MG63 (cell line): ENCODE measurements at places on chromosomes 7 and 10. TPM values are rescaled to one million over a fixed set of nuclear protein-coding genes. Genes with fewer than 3 reads are reported as not detected.

DNA sequence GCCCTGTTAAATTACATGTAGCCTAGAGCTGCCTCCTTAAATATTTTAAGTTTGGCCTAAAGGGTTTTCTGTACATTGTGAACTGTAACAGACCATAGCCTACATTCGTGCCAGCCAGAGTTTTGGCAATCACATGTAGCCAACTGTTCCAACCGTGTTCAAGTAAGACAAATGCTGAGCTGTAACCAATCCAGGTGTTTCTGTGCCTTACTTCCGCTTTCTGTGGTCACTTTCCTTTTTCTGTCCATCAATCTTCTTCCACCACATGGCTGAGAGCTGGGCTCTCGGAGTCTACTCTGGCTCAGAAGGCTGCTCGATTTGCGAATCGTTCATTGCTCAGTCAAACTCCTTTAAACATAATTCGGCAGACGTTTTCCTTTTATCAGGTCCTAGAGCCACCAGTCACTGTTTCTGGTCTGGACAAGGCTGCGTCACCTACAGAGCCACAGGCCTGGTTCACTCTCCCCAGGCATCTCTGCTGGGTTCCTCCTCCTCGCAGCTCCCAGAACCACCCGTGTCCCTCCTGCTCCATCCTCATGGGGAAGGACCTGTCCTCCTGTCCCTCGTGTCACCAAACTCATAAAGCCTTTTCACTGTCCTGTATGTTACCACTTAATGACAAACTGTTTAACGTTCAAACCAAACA lies 158.0 kb upstream of the RHEB start:
- DNase-seq: no peak

ELMO1 gene
- not detected in 2 replicates for total RNA-seq

GRCh38 chr10:18099415-18099814 lies 40.8 kb upstream of the CACNB2 start:
- DNase-seq: no peak

ASAH2 gene
- 0.22 and 0.76 TPM in 2 replicates for total RNA-seq

GGCT gene
- 49.3 and 143 TPM in 2 replicates for total RNA-seq

UCMA gene
- not detected in 2 replicates for total RNA-seq

DNA sequence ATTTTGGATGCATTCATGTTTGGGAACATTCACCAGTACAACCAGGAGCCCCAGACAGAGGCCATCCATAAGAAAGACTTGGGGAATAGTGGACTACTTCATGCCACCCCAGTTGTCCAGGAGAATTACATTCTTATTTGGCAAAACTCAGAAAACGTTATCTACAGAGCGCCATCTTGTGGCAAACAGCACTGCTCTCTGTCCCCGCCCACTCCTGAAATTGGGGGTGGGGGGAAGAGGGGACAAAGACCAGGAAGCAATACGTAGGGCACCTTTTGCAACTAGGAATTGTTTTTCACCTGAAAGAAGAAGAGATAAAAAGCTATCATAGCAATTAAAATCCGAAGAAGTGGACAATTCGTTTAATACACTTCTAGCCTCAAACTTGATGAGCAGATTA lies 134.6 kb upstream of the MGMT start:
- peak; percentile 7 for DNase-seq

DNA sequence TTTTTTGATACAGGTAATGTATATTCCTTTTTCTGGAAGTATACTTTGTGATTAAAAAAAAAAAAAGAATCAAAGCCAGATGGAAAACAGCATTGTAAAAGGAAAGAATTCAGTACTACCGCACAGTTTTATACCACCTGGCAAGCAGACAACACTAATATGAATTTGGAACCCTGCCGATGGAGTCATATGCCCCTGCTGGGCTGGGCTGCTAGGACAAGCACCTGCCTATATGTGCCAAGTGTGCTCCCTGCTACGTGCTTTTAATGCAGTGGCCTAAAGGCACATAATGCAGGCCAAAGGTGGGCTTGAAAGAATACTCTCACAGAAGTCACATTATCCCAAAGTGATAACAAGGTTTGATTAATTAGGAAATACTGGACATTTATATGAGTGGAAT lies 29.8 kb upstream of the WAC start:
- DNase-seq: peak; percentile 75

FAM25G gene
- not detected in 2 replicates for total RNA-seq

- peak; percentile 93 for DNase-seq
Measured at GRCh38 chr10:70132098-70133029, at the start of gene AIFM2. Gene AIFM2, minus strand, starts transcription at chr10:70132825. Its CDS starts 8,741 bp downstream, at chr10:70124084.

BLNK gene
- not detected in 2 replicates for total RNA-seq

PIP gene
- not detected in 2 replicates for total RNA-seq

DNA sequence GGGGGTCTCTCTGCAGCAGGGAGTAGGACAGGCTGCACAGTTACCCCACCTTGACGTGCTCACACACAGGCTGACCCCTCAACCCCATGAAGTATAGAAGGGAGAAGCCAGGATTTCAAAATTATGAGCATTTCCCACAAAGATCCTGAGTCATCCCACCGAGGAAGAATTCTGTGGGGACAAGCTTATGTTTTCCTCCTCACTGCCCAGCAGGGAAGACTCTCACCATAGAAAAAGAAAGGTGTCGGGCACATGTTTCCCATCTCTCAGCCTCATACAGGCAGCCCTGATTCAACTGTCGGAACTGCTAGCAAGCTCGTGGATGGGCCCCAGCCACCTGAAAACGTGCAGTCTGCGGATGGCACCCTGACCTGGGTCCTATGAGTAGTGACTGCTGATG lies 499.7 kb upstream of the MKI67 start:
- no peak for DNase-seq

ST7 gene
- total RNA-seq: 13.7 and 14.4 TPM in 2 replicates

DNA sequence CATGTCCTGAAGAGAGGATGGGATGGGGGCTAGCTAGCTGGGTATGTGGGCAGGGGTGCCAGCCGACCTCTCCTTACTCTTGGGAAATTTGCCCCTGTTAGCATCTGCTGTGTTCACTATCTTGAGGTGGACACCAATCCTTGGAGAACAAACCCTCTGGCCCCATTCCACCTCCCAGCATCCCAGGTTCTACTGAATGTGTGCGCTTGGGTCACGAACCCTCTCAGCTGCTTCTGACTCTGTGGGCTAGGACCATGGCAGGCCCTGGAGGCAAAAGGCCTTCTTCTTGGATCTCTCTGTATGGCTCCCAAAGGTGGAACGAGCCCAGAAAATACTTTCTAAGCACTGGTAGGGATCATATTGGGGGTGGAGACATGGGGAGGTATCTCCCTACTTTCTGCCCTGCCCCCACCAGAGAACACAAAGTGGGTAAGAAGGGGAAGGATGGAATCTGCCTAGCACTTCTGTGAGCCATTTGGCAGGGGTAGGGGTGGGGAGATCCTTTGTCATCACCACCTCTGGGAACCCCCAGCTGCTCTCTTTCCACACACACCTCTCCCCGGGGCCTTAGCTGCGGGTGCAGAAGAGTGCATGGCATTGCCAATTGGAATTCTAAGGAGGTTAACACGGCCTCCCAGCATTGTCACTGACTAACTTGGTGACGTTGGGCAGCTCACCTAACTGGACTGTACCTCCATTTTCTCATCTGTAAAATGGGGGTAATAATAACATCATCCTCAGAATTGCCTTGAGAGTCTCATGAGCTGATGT lies 7.7 kb downstream of the UNC5B start:
- no peak for DNase-seq

SKIDA1 gene
- 2.0 and 3.1 TPM in 2 replicates for total RNA-seq

DNA sequence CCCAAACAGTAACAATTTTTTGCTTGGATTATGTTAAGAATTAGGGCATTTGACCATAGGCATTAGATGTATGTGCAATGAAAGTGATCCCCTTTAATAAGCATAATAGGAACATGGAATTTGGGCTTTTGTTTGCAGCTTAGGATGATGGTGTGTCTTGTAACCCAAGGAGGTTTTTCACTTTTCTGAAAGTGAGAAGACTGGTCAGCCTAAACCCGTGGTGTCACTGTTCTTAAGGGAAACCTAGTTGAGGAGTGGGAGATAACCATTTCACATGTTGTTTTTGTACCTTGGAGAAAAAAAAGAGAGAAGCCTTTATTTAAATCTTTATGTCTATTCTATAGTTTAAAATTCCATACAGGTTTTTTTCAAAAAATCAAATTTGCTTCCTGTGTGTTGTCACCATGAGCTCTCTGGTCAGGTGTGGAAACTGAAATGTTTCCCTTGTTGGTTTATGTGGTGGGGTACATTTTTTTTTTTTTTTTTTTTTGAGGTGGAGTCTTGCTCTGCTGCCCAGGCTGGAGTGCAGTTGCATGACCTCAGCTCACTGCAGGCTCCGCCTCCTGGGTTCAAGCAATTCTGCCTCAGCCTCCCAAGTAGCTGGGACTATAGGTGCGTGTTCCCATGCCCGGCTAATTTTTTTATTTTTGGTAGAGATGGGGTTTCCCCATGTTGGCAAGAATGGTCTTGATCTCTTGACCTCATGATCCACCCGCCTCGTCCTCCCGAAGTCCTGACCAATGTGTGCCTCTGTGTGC lies 7.7 kb downstream of the CCM2 start:
- DNase-seq: no peak

MCM10 gene
- 16.3 and 27.8 TPM in 2 replicates for total RNA-seq

OGDHL gene
- 0.16 TPM in 1 of 2 replicates, not detected in the other for total RNA-seq

GRCh38 chr7:98569691-98570337 lies 47.3 kb upstream of the NPTX2 start:
- DNase-seq: no peak

DNA sequence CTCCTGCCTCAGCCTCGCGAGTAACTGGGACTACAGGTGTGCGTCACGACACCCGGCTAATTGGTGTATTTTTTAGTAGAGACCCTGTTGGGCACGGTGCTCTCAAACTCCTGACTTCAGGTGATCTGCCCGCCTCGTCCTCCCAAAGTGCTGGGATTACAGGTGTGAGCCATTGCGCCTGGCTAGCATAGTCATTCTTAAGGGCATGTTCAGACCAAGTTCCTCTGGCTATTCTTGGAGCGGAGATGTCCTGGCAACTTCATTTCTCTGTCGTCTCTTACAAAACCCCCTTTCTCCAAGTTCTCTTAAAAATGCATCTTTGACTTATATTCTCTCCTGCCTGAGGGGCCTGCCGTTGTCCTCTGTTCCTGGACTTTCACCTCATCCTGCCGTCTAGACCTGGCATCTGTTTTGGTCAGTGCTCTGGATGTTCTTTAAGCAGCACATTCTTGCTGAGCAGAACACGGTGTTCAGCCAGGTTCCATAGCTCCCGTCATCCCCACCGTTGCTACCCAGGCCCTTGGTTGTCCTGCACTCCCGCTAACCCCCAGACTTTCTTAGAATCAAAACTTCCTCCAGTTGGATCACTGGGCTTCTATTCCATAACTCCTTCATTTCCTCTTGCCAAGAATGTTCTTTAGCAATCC lies 509.9 kb upstream of the GALNT17 start:
- no peak for DNase-seq

- no peak for DNase-seq
Measured at GRCh38 chr10:36469585-36469984, 655.8 kb upstream of the ANKRD30A start.

DNA sequence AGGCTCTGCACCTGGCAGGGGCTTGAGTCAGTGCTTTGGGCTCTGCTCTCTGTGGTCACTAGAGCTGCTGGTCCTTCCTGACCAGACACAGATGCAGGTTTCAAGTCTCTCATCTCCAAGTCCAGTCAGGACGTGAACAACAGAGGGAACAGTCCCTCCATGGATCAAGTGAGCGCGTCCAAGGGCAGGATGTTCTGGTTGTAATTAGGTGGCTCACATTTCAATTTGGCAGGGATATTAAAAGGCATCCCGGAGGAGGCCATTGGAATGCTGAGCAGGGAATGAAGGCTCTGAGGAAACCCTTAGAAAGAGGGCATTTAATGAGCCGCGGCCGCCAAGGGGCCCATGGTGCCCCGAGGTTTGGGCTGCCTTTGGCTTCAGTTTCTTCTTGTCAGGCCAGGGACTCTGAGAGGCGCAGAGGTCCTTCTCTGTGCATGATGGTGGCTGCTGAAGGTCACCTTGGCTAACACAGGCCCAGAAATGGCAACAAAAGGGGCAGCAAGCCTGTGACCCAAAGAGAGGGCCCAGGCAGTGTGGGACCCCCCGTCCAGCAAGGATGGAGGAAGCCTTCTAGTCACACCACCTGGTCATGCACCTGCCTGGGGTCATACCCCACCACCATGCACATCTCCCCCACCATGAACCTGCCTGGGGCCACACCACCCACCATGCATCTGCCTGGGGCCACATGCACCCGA lies 30.7 kb upstream of the INPP5A start:
- peak; percentile 30 for DNase-seq

KEL gene
- not detected in 2 replicates for total RNA-seq

PNLIPRP3 gene
- total RNA-seq: not detected in 2 replicates

DNA sequence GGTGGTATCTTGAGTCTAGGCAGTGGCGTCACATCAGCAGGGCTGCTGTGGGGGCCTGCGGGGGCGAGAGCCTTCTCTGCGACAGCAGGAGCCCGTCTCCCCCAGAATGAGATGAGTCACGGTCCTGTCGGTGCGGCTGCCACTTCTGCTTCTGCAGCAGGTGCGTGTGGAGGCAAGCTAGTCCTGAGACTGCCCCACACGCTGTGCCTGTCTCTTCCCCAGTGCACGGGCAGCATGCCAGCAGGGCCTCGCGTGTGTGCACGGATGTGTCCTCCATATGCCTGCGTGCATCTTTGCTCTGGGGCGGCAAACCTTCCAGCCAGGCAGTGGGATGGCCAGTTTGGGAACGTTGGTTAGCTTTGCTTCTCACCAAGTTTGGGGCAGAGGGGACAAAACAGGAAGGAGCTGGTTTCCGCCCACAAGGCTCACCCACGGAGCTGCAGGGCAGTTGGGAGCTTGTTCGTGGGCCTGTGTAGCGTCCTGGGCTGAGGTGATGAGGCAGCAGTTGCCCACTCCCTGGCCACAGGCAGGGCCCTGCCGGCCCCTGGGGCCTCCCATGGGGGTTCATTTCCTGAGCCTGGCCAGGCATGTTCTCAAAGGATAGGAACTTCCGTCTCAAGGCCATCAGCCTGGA lies 60.8 kb upstream of the PPIF start:
- DNase-seq: no peak

- no peak for DNase-seq
Measured at GRCh38 chr7:82330706-82331215, 112.8 kb downstream of the CACNA2D1 start.

DNA sequence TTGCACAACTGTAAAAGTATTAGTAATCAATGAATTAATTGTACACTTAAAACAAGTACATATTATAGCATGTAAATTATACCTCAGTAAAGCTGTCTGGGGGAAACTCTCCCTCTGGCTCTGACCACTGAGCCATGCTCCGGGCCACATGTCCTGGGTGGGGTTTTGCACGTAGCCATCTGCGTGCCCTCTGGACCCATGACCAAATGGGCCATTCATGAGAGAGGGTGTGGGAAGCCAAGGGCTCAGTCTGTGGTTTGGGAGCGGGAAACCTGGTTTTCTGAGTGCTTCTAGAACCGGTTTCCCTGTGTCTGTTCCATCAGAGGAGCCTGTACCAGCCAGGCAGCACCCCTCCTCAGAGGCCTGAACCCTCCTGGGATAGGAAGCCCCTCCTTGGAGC lies 143.2 kb downstream of the SH3PXD2A start:
- no peak for DNase-seq

DNA sequence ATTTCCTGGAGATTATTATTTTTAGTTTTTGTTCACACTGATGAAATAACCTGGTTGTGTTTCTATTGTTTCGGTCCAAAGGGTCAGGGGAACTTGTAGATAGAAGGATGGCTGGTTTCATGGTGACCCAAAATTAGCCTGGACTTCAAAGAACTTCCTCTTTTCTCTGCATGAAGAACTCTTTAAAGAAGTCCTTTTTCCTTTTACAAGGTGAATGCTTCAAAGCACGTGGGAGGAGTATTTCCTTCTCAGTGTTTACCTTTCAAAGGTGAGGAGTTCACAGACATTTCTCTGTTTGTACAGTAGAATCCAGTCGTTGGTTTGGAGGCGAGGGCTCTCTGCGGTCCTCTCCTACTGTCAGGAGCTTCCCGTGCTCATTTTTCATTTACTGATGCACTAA lies 561.7 kb downstream of the GATA3 start:
- DNase-seq: no peak

TBX20 gene
- total RNA-seq: 0.95 and 1.3 TPM in 2 replicates
